ENCODE measurements at places on chromosomes 11 and 22.

DNA sequence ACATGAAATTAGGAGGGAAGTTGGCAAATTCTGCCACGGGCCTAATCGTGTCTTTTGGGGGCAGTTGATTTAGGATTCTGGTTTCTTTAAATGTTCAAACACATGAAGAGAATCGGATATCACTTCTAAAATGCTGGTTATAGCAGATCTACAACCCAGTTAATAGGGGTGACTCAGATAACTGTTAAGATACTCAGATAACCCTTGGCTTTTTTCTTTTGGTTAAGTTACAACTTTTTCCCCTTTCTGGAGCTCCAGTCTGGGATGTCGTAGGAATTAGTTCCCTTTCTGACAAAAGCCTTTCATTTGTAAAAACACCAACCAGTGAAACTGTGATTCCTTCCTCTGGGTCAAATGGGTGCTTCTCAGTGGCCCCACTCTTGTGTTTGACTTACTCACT is 976 bp downstream of the DEPDC7 start:
- no peak for DNase-seq

DNA sequence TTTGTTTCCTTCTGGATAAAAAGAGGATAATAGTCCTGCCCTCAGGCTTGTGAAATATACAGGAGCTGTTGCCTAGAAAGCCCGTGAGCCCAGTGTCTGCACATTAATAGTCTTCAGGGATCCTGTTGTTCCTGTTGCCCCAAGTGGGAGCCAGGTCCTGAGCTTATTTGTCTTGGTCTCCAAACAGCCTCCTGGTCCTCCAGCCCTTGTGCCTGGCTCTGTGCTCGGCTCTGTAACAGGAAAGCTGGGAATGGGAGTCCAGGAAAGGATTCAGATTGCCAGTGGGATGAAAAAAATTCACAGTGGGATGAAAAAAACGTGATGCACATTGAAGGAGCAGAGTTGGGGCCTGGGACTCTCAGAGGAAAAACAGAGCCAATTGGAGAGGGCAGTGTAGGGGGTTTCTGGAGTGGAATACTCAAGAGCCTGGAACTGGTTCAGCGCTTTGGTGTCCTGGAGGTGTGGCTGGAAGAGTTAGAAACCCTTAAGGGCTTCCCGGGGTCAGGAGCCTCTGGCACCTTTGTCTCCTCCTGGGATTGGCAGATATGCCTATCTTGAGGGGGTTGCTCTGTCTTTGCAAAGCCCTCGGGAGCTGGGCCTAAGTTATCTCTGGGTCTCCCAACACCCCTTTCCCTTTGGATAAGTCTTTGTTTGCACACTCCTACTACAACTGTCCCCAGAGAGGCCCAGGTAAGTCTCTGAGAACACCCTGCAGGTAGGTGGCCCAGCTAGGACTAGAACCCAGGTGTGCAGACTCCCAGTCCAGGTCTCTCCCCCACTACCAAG is 2.3 kb upstream of the INPPL1 start:
- no peak for DNase-seq

DNA sequence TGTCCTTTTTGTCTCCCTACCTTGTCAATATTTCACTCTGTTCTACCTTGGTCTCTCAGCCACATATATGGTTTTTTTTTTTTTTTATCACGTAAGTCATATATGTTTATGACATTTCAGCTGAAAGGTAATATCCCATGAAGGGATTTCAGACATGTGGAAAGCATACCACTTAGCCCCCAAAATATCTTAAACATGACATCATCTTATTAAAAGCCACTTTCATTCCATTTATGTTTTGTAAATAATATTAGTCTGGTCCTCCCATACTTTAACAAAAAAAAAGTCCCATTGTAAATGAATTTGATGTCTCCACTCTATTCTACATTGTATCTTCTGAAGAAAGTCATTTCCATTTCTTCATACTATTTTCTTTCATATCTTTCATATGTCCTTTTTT is 85.4 kb downstream of the CSTPP1 start:
- DNase-seq: no peak

- no peak for DNase-seq
These were observed 252.1 kb downstream of the SBF2 start for GRCh38 chr11:10041748-10042446.

GRCh38 chr11:68315171-68315920 is 3.0 kb downstream of the LRP5 start:
- no peak for DNase-seq

- DNase-seq: no peak
These were observed 108.3 kb downstream of the TIMP3 start for GRCh38 chr22:32909581-32910428.

DNA sequence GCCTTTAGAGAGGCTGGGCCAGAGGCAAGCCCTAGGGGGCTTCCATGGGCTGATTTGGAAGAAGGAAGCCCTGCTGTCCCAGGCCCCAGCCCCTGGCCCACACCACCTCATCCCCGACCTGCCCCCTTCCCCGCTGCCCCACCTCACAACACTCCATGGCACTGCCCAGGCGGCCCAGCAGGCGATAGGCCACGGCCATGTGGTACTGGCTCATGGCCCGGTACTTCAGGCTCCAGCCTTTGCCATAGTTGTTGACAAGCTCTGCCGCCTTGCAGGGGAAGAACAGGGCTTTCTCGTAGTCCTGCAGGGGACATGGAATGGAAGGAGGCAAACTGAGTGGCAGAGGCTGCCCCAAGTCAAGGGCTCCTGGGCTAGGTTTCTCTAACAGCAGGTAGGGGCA is 6.4 kb downstream of the RAPSN start:
- DNase-seq: peak; percentile 5

GRCh38 chr11:119680541-119681360 is 48.2 kb downstream of the NECTIN1 start:
- no peak for DNase-seq

DNA sequence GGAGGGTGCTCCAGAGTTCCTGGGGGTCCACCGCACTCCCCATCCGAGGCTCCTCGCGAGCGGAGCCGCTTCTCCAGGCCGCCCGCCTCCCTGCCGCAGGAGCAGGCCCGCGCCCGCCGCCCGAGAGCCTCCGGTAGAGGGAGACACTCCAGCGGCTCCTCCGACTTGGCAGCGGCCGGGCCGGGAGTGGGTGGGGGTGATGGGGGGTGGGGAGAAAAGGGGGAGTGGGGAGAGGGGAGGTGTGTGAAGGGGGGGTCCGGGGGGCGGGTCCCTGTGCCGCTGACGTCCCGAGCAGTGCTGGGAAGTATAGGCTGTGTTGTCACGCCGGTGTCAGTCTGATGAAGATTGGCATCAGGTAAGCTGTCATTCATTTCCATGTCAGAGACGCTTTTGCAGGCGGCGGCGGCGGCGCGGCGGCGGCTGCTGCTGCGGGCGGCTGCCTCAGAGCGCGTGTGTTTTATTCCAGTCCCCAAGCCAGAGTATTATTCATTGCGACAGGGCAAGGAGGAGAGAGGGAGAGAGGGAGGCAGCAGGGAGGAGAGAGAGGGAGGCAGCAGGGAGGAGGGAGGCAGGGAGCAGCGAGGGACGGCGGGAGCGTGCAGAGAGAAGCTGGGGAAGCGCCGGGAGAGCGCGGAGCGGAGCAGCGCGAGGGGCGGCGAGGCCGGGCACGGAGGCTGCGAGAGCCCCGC is at the start of gene PKNOX2:
TSS of gene PKNOX2 (plus strand) at position 330 of the 689 bp plus-strand sequence. CDS start 186,555 bp downstream, outside the sequence.
- no peak for DNase-seq

DNA sequence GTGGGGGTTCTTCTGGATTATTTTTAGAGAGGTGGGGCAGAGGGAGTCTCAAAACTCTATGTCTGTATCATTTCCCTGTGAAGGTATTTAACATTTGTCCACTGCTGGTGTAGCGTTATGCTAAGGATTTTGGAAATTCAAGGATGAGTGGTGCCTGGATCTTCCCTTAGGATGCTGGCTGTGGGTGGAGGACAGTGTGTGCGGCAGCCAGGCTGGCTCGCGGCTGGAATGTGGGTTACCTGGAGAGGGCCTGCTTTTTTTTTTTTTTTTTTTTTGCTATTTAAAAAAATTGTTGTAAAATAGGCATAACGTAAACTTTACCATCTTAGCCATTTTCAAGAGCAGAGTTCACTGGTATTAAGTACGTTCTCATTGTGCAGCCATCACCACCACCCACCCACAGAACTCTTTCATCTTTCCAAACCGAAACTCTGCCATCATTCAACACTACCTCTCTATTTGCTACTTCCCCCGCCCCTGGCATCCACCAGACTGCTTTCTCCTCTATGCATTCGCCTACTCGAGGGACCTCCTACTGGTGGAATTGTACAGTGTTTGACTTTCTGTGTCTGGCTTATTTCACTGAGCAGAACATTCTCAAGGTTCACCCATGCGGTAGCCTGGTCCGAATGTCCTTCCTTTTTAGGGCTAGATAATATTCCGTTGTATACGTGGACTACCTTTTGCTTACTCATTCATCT is 67.1 kb downstream of the PARVB start:
- DNase-seq: no peak

DNA sequence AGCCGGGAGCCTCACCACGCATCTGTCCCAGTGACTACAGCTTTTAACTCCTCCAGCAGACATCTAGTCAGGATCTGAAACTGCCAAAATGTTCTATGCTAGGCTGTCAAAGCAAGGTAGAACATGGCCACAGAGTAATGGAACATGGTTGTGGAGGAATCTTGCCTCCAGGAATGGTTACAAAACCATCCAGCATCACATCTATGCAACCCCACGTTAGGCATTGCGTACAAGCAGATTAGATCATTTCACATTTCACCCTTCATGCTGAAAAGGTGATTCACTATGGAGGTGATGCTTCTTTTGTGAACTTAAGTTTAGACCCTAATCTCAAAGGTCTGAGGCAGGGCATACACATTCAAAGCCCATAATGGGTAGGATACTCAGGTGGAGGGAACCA is 103.0 kb downstream of the PARVA start:
- no peak for DNase-seq

- DNase-seq: no peak
These were observed 14.0 kb downstream of the IGLL1 start for GRCh38 chr22:23565915-23566704.

GRCh38 chr11:75918331-75918730 is 103.3 kb downstream of the UVRAG start:
- no peak for DNase-seq

DNA sequence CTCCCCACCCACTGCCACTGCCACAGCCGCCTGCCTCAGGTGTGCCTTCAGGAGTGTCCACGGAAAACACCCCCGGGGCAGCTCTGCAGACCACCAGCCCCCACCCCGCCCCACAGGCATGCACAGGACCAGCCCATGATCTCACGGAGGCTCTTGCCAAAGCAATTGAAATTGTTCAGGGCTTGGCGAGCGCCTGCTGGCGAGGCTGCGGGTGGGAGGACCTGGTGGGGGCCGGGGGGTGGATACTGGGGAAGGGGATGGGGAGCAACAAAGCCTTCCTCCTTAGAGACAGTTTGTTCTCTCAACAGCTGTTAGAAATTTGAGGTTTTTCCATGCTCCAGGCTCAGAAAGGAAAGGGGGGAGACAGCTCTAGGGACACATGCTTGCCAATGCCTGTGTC is 274.7 kb downstream of the MN1 start:
- DNase-seq: no peak

GRCh38 chr22:43152003-43152356 is 621 bp downstream of the TSPO start:
- no peak for DNase-seq

DNA sequence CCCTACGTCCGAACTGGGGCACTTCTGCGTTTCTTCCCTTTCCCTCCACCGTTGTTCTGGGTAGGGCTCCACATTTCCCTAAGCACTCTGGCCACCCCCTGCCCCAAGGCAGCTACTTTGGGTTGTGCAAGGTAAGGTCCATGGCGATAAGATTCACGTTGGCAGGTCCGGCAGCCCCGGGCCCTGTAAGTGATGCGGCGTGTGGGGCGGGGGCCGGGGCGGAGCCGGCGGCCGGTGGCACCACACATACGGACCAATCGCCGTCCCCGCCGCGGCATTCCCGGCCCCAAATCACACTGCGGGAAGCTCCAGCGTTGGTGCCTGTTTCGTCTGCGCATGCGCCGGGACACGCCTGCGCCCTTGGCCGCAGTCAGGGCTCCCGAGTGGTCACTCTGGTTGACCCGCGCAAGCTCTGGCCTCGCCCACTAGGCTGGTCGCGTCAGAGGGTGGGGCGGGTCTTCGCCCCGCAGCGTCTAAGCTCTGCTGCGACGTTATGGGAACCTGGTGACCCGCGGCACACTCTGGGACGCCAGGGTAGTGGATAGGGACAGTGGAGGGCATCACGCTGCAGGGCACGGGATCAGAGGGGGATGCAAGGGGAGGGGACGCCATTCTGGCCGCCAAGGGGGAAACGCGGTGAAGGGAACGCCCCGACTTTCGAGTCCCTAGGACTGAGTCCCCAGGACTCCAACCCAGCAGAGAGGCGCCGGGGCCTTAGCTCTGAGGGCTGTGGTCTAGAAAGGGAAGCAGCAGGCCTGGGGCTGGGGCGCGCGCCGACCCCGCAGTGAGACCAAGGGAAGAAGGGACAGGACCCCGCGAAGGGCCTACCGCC is 1.6 kb downstream of the FADS1 start:
- peak; percentile 87 for DNase-seq

DNA sequence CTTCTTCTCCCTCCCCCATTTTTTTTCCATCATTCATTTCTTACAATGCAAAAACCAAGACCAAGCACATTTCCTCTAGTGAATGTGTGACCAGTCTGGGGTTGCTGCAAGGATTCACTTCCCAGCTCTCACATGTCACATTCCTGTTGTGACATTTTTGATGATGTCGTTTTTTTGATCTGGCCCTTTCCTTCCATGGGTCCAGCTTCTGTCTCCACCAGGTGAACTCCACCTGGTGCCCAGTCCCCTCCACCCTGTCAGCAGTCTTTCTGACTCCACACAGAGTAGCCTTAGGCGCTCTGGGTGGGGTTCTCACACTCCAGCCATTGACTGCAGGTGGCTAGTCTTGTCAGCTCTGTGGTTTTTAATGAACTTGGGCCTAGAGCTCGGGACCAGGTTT is 15.6 kb downstream of the PANX1 start:
- no peak for DNase-seq

- DNase-seq: no peak
These were observed 91.6 kb downstream of the FAR1 start for GRCh38 chr11:13760115-13760514.

DNA sequence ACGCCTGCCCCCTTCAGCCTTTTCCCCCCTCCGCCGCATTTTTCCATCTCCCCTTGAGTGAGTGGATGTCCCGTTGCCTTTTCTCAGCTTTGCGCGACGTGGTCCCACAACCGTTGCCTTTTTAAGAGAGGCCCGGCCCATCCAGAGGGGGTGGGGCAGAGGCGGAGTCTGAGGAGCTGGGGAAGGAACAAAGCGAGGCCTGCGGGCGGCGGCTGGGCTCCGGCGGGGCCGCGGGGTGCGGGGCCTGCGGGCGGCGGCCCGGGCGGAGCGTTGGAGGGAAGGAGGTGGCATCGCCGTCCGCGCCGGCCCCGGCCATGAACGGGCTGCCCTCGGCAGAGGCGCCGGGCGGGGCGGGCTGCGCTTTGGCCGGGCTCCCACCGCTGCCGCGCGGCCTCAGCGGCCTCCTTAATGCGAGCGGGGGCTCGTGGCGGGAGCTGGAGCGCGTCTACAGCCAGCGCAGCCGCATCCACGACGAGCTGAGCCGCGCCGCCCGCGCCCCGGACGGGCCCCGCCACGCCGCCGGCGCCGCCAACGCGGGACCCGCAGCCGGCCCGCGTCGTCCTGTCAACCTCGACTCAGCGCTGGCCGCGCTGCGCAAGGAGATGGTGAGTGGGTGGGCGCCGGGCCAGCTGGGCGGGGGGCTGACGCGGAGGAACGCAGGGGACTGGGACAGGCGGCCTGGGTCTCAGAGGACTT is at the start of gene FAM89B:
TSS of gene FAM89B (plus strand) at position 183 of the 696 bp plus-strand sequence. CDS start at position 315, 132 bp downstream.
- DNase-seq: peak; percentile 23

All from cerebellar nuclear complex (tissue), 1 donor.